Endothelial cell (in vitro differentiated cells): ENCODE measurements at places on chromosomes 7 and 10. TPM values are rescaled to one million over a fixed set of nuclear protein-coding genes. Genes with fewer than 3 reads are reported as not detected.
A peak's percentile ranks its signal among the peaks of the same experiment; 100 is the strongest.

- DNase-seq = no peak
Measured at GRCh38 chr10:130790339-130790738, 521.2 kb downstream of the TCERG1L start.

Gene BTBD16
- total RNA-seq = 0.23 TPM

- DNase-seq = no peak
Measured at GRCh38 chr10:109200646-109201045, 722.7 kb downstream of the XPNPEP1 start.

DNA sequence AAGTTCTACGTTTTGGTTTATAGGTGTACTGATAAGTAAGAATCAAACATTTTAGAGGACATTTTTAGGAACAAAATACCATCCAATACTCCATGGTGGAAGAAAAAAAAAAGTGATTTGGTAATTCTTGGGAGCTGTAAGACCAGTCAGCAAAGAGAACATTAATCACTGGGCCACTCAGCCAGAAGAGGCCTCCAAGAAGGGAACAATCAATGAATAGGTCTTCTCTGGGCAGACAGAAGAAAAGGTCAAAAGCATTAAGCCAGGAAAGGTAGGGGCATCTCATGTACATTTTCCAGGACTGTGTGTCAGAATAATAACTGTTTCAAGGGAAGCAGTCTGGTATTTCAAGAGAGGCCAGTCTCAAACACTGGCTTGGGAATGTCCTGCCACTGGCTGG is 190.4 kb upstream of the AGK start:
- no peak for DNase-seq

GRCh38 chr7:26365077-26365900 is 73.6 kb downstream of the SNX10 start:
- DNase-seq = peak; percentile 49

Gene CRYGN
- not detected for total RNA-seq

Gene MBL2
- total RNA-seq = not detected

Gene SLC26A4
- total RNA-seq = 0.67 TPM

DNA sequence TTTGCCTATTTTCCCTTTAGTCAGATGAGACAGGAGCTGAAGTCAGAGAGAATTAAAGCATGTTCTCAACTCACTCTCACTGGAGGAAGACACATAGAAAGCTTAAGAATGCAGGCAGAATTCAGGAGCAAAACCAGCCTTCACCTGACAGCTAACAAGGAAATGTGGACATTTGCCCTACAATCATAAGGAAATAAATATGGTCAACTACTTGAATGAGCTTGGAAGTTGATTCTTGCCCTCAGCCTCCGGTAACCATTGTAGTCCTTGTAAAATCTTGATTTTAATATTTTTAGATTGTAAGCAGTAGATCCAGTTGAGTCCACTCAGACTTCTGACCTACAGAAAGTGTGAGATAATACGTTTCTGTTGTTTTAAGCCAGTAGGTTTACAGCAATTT is 752.5 kb upstream of the ZWINT start:
- DNase-seq = no peak

DNA sequence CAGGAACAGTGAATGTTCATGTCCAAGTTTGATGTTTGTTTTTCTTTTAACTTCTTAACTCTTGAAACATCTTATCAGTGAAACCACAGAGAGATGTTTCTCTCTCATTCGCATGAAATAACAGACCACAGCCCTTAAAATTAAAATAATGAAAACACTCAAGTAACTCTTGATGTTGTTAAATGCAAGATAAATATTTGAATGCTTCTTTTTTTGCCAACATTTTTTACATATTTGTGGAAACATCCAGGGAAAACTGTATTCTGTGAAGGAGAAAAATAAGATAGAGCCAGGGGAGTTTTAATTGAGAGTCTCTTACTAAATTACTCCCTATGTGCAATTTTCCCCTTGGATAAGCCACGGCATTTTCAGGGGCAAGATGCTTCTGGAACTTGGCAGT is 361.8 kb upstream of the MGMT start:
- DNase-seq = no peak

GRCh38 chr10:15214237-15214636 is 45.7 kb upstream of the NMT2 start:
- DNase-seq = no peak

Gene SFTPA1
- not detected for total RNA-seq

DNA sequence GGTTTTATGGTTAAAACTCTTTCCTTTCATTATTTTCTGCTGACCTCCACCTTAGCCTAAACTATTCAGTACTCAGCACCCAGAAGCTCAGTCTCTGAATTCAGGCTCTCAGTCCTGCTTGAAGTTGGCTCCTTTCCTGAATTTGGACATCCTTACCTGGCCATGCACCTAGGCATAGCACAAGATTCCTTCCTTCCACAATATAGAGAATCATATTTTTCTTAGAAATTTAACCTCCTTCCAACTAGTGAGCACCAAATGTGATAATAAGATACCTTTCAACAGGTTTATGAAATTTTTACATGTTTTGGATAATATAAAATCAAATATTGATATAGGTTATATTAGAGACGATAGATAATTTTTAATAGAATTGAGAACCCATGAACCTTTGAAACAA is 905.6 kb upstream of the GHITM start:
- DNase-seq = no peak

GRCh38 chr10:4183761-4184261 is 398.8 kb upstream of the KLF6 start:
- DNase-seq = no peak

DNA sequence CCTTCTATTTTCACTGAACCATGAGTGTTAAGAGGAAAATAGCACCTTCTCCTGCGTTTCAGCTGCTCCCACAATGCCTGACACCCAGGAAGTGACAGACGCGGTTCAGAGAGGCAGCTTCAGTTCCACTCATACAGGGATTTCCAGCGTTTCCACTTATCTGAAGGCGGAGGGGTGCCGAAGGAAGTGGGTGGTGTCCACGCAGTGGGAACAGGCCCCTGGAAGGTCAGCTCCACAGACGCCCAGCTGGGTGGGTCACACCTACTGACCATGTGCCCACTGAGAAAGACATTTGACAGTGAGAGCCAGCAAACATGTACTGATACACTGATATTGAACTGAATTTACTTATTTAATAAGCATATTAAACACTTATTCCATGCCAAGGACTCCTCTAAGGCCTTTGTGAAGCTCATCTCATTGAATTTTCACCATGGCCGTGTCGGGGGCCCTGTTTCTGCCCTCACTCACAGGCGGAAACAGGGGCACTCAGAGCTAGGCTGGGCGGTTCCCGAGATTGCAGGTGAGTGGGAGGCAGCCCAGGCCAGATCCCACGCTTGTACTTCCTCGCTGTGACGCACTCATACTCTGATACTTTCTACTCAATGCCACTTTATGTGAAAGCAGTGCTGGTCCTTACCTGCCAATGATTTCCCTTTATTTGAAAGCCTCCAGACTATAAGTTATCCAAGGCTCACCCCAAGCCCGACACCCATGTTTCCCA is 96.8 kb downstream of the TCERG1L start:
- DNase-seq = no peak

DNA sequence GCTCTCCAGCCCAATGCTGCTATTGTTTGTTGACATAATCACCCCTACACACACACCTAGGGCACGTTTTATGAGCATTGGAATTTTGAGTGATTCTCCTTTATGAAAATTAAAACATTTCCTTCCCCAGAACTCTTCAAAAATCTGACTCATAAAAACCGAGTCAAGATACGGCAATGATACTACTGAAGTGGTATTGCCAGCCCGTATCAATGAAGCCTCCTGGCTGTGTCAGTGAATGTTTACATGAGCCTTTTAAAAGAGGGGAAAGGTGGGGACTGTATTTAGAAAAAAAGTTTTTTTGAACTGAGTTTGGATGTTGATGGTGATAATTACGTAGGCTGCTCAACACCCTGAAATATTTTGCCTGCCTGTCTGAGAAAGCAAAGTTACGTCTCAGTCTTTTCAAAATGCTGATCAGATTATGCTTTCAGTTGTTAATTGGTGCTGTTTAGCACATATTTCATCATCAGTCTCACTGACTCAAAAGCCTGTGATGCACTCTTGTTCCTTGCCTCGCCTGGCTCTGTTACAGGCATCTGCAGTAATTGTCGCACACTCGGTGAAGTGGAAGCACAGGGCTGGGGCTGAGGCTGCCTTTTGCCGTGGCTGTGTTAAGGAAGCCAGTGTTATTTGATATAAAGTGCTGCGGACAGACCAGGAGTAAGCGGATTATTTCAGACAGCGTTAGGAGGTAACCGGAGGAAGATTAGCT is 157.4 kb upstream of the TCF7L2 start:
- no peak for DNase-seq

Gene ZMIZ1
- 102 TPM for total RNA-seq

Gene IMMP2L
- 11.2 TPM for total RNA-seq

DNA sequence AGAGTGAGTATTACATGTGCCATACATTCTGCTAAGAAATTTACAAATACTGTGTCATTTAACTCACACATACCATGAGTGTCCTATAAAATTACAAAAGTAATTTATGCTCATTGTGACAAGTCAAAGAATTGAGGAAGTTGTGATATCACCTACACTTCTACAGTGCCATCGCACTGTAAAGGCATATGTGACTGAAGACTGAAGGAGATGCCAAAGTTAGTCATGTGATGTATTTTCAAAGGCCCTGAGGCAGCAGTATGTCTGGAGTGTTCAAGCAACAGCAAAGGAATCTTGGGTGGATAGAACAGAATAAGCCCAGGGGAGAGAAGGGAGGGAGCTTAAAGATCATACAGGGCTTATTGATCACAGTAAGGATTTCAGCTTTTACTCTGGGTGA is 176.8 kb downstream of the WNT2 start:
- DNase-seq = no peak

Gene KCNK18
- 0.31 TPM for total RNA-seq

DNA sequence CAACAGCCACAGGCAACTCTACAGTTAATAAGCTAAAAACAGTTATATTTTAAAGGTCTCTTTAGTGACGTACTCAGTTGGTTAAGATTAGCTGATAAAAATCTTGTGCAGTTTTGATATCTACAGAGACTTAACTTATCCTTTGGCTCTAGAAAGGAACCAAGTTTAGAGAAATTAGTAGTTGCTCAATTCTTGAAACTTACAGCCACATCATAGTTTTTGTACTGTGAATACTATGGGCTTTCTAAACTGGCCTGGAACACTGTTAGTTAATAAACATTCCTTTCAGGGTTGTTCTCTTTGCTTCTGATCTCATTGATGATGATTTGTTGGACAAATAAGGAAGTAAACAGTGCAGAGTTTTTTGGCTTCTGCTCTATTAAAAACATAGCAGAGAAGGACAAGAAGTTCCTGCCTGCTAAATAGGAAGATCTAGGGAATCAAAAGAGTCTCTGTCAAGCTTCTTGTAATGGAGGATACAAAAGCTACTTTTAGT is 73.1 kb downstream of the MKLN1 start:
- no peak for DNase-seq

Gene EMX2
- total RNA-seq = not detected

Gene HABP2
- not detected for total RNA-seq

Gene C10orf67
- not detected for total RNA-seq

- peak; percentile 50 for DNase-seq
Measured at GRCh38 chr10:132904181-132904813, 38.1 kb downstream of the CFAP46 start.

DNA sequence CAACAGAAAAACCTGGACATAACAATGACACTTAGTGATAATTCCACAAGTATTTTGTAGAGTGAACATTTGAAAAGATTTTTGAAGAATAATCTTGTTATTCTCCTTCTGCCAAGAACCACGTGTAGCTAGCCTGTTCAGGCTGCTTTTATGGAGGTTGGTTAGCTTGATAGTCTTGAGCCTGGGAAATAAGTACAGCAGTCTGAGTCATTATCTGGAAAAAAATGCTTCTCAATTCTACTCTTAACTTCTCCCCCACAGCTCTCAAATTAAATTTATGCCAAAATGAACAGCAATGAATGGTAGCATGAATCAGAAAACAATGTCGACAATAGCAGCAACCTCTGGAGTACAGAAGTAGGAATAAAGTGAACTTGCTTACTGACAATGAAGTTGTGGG is 63.2 kb downstream of the GPR37 start:
- no peak for DNase-seq

Gene MINDY3
- total RNA-seq = 26.1 TPM

- no peak for DNase-seq
Measured at GRCh38 chr10:132273304-132273944, 34.3 kb downstream of the STK32C start.

- no peak for DNase-seq
Measured at GRCh38 chr7:70406186-70406949, 725.6 kb upstream of the GALNT17 start.

GRCh38 chr7:72492461-72493065 is 80.4 kb upstream of the CALN1 start:
- DNase-seq = no peak

DNA sequence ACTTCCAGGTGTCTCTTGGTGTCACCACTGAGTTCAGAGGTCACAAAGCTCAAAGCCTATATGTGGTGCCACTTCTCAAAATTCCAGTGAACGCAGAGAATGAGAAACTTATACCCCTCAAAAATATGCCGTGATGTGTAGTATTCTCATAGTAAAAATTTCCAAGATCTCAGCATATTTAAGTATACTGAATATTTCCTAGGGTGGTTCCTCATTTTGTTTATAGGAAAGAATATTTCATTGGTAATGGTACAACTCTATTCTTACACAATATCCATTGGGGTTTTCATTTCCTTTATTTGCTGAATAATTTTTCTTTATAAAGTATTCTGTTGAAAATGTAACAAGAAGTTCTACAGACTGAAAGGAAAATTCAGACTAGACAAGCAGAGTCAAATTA is 58.9 kb upstream of the ADO start:
- no peak for DNase-seq

Gene RBP4
- total RNA-seq = not detected

Gene EBLN1
- not detected for total RNA-seq

Gene MYL10
- not detected for total RNA-seq

Gene ZSCAN25
- 23.8 TPM for total RNA-seq

Gene ASAH2
- 1.7 TPM for total RNA-seq

- DNase-seq = peak; percentile 37
Measured at GRCh38 chr7:13742811-13743210, 246.7 kb downstream of the ETV1 start.

Gene IL15RA
- total RNA-seq = 0.97 TPM

- no peak for DNase-seq
Measured at GRCh38 chr7:133649593-133649992, 396.7 kb downstream of the EXOC4 start.

Gene DRGX
- not detected for total RNA-seq

DNA sequence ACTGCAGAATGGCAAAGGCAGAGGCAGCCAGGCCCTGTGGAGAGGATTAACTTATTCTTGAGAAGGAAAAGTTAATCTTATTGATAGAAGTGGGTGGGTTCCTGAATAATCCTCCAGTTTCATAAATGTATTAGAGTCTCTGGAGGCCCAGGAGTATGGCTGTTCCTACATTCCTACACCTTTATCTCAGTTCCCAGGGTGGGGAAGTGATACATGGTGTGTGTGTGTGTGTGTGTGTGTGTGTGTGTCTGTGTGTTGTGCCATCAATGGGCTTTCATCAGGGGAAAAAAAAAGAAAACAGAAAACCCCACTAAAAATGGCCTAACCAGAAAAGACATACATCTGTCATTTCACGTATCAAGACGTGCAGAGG is 22.0 kb upstream of the GSDME start:
- DNase-seq = no peak
